HT1080 (cell line): ENCODE measurements at places on chromosomes 1 and 21.

GRCh38 chr1:29820401-29820800, 584.1 kb downstream of the PTPRU start:
- DNase-seq = no peak

DNA sequence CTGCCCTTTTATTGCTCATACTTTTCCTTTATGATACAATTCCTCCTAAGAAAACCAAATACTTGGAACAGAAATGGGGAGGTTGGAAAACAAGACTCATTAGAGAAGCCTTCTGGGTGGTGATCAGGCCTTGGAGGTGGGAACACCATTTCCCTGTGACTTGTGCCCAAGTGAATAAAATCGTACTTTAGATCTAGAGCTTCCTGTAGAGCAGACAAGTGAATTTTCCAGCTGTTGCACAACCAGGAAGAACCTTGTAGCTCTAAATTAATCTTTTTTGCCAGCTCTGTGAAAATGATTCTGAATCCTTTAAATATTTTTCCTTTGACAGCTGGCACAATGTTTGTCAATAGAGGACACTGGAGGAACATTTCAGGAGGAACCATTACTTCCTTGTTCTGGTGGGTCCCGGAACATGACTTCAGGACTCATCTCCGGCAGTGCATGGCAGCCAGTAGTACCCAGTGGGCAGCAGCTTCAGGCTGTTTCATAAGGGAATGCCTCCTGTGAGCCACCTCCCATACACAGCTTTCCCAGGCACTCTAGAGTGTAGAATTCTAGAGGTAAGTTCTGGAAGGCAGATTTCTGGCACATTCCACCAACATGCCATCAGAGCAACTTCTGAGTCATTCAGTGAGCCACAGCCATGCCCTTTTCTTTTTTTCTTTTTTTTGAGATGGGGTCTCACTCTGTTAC, 5.5 kb upstream of the SNAPIN start:
- DNase-seq = peak; percentile 75

DNA sequence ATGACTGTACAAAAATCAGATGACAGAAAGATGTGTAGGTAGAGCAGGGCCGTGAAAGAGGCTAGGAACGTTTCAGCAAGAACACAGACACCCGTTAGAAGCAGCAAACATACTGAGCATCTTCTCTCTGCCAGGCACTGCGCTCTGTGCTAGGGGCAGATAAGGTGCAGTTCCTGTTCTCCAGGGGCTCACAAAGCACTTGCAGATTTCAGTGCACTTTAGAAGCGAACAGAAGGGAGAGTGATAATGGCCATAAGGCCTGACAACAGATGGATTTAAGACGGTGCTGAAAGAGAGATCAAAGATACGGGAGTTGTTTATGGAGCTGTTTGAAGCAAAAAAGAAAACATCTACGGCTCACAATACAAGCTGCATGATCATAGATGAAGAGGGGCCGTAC, 200.3 kb upstream of the FOXD3 start:
- DNase-seq = no peak

DNA sequence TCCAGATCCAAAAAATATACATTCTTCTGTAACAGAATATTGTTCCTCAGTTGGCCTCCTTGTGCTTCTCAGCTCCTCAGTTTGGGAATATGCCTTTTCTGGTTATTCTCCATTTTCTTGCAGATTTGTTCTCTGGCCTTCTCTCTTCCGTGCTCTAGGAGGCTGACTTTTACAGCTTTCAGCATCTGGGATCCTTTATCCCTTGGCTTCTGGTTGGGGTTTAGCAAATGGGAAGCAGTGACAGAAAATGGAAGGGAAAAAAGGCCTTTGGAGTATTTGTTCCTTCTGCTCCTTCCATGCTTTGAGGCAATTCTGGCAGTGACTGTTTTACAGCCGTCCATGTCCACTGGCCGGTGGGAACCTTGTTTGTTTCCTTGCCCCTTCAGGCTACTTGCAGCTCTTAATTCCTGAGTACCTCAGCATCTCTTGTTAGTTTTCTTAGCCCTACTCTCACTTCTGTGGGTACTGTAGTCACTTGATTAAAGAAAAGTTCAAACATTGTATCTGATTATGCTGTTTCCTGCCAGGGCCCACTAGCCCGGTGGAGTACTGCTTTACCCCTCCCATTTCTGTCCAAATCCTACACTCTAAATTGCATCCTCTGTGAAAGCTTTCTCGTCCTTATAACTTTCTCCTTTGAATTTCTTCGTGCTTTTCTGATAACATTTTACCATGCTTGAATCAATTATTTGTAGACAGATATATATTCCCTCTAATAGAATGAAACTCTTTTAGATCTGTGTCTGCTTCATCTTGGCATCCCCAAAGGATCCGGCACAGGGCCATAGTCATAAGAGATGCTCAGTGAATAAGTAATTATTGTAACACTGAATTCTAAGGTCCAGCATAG, 118.2 kb downstream of the OSBPL9 start:
- DNase-seq = no peak

DNA sequence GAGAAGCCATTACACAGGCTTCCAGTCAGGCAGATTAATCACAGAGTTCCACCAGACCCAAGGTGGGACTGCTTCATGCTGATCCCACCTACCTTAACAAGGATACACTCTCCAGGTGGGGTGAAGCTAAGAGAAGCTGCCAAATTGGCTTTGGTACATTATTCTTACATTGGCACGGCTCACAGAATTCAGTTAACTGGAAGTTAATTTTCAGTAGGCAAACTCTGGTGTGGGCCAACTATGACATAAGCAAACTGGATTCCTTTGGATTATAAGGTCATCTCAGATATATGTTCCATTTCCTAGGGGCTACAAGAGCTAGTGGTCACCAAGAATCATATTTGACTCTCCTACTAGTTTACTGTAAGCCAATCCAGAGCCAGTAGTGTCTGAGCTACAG, 448.8 kb upstream of the BEND5 start:
- no peak for DNase-seq

DNA sequence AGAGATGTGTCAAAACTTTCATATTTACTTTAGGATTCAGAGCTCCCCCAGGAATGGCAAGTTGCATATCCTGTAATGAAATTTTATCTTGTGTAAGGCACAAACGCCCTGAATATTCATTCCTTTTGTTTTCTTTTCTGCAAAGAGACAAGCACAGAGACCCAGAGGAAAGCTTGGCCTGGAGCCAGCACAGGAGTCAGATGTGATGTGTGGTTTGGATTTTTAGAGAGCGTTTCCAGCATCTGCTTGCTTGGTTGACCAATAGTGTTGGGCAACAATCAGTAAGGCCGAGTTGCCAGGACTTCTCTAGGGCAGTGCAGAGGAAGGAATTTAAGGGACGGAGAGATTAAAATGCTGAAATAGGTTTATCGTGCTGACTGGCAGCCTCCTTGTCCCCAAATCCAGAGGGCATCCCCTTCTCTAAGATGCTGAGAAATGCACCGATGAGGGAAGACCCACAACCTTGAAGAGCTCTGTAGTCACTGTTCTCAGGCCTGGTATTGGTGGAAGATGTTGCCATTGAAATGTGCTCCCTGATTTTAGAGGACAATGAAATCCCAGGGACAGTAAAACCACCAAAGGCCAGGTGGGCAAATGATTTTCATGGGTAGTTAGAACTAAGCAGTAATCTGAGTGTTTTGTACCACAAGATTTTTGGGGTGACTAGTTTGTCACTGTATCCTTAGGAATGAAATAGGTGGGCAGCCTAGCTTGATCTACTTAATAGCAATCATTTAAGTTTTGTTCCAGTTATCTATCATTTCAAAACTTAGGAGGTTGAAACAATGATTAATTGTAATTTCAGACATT, 37.9 kb upstream of the RHOU start:
- peak; percentile 10 for DNase-seq

DNA sequence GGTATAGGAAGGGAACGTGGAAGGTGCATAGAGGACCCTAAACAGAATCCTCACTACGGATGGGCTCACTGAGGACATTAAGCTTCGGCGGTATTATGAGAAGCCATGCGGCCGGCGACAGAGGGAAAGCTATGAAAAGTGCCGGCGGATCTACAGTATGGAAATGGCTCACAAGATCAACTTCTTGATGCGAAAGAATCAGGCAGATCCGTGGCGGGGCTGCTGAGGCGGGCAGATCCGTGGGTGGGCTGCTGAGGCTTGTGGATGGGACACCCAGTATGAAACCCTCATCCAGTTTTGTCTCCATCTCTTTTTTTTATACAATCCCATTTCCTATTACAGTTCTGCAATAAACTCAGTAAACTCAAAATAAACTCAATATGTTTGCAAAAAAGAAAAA, 95.8 kb downstream of the CRB1 start:
- no peak for DNase-seq

DNA sequence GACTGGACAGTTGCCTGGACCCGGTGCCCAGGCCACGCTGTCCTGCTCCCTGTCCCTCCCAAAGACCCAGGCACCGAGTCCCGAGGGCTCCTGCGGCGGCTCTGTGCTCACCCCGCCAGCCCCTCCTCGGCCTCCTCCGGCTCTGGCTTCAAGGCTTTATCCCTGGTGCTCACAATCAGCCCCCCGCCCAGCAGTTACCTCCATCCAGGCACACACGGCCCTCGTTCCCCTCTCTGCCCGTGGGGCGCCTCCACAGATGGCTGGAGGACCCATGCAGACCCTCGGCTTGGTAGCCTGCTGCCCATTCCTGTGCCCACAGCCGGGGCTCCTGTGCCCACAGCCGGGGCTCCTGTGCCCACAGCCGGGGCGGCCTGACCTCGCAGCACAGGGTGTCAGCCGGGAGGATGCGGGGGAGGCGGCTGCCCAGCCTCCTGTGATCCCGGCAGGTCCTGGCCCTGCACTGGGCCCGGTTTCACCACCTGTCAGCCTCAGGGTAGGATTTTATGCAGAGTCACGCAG, 52.3 kb upstream of the COL18A1 start:
- no peak for DNase-seq

DNA sequence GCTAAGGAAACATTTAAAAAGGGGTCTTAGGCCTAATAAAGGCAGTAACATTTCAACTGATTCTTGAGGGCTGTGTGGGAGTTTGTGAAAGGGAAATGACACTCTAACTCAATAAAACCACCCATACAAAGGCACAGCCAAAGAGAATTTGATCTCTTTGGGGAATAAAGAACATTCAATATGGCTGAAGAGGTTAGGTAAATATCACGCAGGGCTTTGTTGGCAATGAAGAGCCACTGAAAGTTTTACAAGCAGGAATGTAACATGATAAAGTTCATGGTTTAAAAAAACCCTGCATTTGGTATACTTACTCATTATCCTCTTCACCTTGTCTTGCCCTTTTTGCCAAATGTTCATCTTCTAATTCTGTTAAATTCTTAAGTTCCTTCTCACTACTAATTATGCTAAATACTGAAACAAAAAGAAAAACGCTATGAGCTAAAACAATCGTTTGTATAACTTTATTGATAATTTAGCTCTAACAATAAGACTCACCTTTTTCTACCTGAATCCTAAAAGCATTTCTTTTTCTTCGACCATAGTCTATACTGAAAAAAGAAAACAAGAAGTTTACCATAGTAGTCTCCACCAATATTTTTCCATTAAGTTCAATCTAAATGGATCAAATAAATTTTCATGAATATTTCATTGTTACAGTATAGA, 12.5 kb downstream of the NVL start:
- no peak for DNase-seq
